Panc1 (cell line): ENCODE measurements at places on chromosomes 2 and 18. TPM values are rescaled to one million over a fixed set of nuclear protein-coding genes. Genes with fewer than 3 reads are reported as not detected.

DNA sequence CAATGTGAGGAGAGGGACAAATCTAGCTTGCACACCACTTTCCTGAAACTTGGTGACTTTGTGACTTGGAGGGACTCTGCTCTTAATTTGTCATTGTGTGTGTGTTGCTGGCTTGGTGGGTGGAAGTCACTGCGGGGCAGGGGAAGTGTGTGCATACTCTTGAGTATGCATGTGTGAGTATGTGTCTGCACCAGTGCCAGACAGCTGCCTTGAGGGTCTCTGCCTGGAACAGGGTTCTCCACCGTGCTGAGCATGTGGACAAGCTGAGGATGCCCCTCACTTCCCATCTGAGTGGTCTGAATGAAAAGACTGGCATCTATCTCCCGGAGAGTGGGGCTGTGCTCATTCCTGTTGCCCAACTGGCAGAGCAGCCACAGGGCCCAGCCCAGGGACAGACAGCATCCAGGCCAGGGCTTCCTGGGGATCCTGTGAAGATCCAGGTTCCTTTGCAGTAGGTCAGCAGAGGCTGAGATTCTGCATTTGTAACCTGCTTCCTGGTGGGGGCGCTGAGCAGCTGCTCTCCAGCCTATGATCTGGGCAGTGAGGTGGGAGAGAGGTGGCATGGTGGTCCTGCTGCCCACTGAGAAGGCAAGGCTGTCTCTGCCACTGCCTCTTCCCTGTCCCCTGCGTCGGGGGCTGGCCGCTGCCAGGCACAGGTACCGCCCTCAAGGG is 138.9 kb upstream of the HAAO start:
- DNase-seq: no peak

DNA sequence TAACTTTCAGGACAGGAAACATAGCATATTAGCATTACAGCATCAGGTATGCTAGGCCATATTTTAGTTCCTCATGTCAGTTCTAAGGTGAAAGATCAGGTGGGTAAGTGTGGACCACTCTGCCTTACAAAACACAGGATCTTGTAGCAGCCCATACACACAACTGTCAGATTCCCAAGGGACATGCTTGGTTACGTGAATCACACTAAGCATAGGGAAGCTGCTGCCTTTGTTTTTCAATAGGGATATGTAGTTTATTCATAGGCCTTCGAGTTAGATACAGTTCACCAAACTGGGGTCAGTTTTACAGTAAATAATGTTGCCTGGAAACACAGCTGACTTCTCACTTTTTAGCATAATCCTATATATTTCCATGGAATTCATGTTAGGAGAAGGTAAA is 116.1 kb upstream of the OTX1 start:
- no peak for DNase-seq

DNA sequence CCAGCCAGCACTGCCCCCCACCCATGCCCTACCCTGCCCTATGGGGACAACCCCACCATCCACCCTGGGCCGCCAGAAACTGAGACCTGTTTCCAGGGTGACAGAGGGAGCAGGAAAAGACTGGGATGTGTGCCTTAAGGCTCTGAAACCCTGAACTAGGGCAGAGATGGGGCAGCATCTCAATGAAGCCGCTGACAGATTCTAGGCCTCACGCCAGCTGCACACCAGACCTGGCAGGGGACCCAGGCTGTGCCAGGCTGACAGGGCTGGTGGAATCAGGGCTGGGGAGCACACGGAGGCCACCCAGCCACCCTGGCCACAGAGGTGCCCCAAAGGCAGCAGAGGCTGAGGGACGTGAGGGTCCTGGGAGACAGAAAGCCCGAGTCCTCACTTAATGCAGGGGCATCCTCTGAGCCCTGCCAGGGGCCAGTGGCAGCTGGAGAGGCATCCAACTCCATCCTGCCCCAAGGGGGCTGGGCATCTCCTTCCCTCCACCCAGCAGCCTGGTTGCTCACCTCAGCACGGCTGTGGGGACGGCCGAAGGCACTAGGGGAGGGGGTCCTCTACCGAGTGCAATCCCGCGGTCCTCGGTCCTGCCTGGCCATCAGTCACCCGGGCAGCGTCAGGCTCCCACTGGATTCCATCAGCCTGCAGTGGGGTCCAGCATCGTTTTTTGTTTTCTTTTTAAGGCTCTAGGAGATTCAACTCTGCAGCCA is 169.2 kb downstream of the ZFP36L2 start:
- no peak for DNase-seq

- DNase-seq: no peak
Observed at GRCh38 chr2:190277234-190278112, 42.2 kb downstream of the HIBCH start.

DNA sequence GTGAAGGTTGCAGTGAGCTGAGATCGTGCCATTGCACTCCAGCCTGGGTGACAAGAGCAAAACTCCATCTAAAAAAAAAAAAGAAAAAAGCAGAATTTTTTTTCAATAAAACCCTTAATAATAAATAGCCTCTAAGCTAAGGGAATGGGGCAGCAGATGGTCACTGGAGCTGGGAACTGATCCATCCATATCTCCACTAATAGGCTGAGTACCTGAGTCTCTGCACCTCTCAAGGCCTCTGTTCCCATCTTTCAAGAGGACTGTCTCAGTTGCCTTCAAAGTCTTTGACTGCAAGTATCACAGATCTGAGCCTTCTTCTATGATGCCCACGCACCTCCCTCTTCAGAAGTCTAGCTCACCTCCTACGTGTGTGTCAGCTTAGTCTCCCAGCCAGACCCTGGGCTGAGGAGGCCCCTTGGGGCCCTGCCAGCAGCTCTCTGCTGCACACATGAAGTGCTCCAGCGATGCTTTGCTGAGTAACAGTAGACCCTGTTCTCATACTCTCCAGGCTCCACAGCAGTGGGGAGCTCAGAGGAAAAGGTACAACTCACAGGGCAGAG is 32.9 kb downstream of the ST8SIA5 start:
- DNase-seq: no peak

DNA sequence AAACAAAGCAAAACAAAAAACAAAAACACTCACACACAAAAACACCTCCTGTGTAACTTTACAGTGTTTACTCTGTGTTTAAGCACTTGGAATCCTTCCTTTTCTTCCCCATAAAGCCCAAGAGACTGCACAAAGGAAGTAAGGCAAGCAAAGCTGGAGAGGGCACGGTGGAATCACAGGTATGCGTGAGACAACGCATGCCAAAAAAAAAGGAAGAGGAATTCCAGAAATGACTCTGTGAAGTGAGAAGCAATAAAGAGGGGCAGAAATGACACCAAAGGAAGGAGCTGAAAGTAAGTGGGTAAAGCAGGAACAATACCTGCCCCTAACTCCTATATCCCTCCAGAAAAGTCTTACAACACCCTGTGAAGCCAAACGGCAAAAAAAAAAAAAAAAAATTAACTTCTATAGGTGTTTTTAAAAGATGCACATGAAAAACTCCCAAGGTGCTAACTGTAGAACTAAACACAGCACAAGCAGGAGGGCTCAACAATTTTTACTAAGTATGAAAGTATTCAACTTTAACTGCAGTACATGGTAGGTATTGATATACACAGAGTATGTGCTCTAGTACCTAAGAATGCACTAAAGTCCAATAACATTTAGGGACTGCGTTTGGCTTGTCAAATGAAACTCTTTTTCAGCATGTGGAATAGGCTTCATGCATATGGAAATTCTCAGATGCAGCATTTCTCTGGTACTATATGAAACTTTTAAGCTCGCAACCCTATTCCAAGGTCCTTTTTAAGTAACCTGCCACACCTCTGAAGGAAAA is 9.1 kb downstream of the RND3 start:
- no peak for DNase-seq

GKN2 gene
- not detected for total RNA-seq

GRCh38 chr2:143157001-143157400 is 27.8 kb downstream of the ARHGAP15 start:
- DNase-seq: no peak

DNA sequence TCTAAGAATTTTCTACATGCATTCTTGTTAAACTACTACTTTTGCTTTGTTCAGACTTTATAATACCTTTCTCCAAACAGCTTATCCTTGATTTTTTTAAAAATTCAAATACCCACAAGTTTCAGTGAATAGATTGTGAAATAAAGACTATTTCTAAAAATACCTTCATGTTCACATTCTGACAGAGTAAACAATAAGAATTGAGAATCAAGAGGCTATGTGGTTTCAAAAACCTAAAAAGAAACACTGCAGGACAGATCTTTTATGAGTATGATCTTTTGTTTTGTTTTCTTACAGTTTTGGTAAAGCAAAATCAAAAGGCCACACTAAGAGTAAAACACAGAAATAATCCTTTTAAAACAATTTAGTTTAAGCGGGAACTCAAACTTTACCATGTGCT is 21.2 kb downstream of the ALS2 start:
- DNase-seq: no peak

DNA sequence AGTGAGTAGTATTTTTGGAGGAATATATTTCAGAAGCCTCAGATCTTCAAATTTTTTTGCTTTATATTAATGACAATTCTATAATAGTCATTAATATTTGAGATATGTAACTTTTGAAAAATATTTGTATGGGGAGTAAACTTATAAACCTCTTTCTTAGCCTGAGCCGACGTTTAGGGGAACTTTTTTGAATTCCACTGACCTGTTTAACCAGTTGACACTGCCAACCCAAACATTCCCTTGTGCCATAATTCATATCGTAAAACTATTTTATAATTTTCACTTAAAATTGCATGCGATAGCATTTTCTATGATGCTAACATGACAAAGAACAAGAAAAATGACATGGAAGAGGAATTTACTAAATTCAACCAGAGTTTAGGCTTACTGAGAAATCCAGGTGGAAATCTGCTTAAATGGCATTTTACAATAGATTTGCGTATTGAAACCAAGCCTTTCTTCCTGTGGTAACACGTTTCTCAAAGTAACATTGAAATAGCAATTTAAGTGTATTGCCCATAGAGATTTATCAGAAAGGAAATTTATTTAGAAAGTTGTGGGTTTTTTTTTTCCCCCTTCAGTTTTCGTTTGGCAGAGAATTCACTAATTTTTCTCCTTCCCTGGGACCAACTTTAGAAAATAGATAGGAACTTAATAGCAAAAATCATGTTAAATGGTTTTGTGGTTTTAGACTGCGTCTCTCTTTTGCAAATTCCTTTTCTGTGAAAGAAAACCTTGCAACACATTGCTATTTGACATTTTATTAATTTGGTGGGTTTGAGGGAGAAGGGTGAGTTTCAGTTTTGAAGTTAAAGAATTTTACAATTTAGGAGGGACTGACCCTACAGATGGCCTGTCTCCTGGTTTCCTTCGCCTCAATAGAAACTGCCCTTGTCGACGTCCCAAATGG is 77.4 kb downstream of the TANC1 start:
- DNase-seq: no peak

TDRD15 gene
- not detected for total RNA-seq

FKBP1B gene
- 19.9 TPM for total RNA-seq

GRCh38 chr2:45567288-45567963 is 43.6 kb downstream of the SRBD1 start:
- no peak for DNase-seq

DTYMK gene
- total RNA-seq: 122 TPM

DNA sequence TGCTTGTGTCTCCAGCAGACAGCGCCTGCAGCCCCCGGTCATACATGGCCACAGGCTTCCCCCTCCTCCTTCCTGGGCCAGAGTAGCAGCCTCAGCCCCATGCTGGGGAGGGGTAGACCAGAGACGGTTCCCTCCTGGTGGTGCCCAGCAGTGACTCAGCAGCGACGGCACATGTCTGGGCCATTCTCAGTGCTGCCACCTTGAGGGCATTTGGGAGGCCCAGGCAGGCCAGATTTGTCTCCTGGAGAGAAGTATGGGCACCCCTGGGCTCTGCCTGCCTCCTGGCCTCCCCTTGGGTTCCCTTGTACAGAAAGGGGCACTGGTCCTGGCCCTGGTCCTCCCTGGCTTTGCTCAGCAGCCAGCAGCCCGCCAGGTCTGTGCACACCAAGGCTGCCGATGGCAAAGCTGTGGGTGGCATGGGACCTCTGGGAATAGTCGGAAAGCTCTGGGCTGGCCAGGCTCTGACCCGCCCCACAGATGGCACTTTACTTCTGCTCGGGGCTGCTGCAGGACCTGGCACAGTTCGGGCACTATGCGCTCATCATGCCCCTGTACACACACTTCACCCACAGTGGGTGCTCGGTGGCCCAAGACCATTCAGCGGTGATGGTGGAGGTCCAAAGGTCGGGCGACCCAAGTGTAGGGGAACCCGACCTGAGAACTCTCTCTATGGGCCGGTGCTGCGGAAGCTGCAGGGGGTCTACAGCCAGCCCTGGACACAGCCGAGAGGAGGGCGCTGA is 11.4 kb upstream of the ALPI start:
- peak; percentile 27 for DNase-seq

CCDC68 gene
- total RNA-seq: 0.41 TPM
